ENCODE measurements at places on chromosomes 12 and 14.

- DNase-seq = no peak
Observed at GRCh38 chr14:87076922-87077321, 916.1 kb downstream of the GALC start.

- peak; percentile 68 for DNase-seq
Observed at GRCh38 chr14:97218691-97219430, 421.7 kb downstream of the VRK1 start.

- DNase-seq = no peak
Observed at GRCh38 chr12:3821441-3821840, 51.8 kb downstream of the PARP11 start.

DNA sequence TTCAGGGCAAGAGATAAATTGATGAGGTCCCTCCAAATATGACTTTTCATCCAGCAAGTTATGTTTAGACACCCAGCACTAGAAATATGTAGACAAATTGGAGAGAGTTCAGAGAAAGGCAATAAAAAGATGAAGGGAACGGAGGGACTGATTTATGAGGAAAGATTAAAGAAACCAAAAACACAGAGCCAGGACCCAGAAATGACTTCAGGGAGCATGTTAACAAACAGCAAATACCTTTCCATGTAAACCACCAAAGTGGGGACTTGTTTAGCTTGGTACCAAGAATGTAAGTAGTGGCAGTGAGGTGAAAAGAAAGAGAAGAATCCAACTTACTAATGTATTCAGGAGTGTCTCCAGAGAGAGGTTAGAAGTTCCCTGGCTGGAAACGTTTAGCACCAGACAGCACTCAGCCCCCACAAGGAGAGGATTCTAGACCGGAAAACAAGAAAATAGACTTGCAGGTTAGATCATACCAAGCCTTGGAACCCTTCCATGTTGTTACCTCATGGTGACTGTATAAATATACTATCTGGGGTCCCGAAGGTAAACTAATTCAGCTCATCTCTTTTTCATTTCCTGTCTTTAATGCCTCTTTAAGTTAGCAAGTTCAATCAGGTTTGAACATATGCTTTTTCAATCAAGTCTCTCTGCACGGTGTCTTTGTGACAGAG is 79.2 kb downstream of the TBC1D30 start:
- no peak for DNase-seq

- no peak for DNase-seq
Observed at GRCh38 chr14:85293612-85294234, 236.2 kb upstream of the FLRT2 start.

GRCh38 chr12:129911428-129912049 is 7.7 kb upstream of the TMEM132D start:
- DNase-seq = no peak

DNA sequence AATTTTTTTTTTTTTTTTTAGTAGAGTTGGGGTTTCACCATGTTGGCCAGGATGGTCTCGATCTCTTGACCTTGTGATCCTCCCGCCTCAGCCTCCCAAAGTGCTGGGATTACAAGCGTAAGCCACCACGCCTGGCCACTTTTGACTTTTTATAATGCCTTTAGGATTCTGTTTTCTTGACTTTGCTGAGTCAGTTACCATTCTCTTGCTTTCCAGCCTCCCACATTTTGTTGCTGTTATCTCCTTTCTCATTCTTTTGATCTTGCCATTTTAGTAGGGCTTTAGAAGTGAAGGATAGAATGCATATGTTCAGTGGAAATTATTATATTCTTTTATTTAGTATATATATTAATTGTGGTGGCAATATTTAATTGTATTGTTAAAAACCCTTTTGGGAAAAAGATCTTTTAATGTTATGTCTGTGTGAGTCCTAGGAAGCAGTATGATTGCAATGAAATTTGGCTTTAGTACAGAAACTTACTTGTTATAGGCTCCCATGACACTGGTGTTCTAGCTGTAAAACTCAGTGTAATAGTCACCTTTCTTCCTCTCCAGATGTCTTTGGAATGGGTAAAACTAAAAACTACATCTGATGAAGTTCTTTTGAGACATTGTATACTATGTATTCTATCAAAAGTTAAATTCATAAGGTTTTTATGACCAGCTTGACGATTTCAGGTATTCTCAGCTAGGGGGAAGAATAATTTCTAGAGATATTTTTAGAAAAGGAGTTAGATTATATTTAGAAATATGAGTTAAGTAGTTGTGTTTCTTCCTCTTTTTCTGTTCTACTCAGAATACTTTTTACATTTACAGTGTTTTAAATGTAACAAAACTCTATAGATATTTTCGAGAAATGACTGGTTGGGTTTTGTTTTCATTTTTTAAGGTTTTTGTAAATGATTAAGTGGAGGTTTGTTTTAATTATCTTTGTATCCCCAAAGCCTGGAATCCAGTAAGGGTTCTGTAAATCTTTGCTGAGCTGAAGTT is 74.7 kb downstream of the APAF1 start:
- DNase-seq = no peak

- DNase-seq = no peak
Observed at GRCh38 chr14:71070169-71070568, 162.9 kb downstream of the PCNX1 start.

DNA sequence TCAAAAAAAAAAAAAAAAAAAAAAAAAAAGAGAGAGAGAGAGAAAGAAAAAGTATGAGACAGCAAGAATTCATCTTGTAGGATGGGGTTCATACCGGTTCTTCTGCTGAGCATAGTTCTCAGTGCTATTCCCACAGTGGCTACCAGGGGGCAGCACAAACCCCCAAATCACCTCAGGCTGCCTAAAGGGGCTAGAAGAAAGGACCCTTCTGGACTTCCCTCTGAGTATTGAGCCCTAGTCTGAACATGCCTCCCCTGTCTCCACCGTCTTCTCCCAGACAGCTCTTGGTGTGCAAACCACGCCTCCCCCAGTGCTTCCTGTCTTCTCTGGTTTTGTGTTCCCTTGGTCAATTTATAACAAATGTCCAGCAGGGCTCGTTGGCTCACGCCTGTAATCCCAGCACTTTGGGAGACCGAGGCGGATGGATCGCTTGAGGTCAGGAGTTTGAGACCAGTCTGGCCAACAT is 31.3 kb upstream of the SMUG1 start:
- DNase-seq = peak; percentile 80

- no peak for DNase-seq
Observed at GRCh38 chr12:55915482-55915859, 12.2 kb downstream of the PYM1 start.

DNA sequence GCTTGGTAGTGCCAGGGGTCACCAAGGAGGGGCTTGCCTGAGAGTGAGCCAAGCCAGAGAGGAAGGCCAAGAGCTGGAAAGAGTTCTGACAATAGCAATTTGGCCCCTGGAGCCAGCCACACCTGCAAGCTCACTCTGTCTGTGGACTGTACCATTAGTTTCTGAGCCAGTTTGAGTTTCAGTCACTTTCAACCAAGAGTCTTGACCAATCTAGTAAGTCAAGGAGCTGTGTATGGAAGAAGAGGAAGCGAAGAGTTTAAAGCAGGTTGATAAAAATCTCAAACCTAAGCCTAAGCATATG is 38.5 kb downstream of the NT5DC3 start:
- no peak for DNase-seq

DNA sequence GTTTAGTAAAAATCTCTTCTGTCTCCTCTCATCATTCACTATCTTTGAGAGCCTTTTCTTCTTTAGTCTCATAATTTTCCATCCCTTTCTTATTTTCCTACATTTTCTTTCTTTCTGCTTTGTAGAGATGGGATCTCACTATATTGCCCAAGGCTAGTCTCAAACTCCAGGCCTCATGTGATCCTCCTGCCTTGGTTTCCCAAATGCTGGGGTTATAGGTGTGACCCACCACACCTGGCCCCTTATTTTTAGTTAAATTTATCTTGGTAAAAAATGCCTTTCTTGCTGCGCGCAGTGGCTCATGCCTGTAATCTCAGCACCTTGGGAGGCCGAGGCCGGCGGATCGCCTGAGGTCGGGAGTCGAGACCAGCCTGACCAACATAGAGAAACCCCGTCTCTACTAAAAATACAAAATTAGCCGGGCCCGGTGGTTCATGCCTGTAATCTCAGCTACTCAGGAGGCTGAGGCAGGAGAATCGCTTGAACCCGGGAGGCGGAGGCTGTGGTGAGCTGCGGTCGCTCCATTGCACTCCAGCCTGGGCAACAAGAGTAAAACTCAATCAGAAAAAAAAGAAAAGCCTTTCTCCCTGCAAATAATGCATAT is 996 bp downstream of the SLC2A3 start:
- DNase-seq = peak; percentile 38

DNA sequence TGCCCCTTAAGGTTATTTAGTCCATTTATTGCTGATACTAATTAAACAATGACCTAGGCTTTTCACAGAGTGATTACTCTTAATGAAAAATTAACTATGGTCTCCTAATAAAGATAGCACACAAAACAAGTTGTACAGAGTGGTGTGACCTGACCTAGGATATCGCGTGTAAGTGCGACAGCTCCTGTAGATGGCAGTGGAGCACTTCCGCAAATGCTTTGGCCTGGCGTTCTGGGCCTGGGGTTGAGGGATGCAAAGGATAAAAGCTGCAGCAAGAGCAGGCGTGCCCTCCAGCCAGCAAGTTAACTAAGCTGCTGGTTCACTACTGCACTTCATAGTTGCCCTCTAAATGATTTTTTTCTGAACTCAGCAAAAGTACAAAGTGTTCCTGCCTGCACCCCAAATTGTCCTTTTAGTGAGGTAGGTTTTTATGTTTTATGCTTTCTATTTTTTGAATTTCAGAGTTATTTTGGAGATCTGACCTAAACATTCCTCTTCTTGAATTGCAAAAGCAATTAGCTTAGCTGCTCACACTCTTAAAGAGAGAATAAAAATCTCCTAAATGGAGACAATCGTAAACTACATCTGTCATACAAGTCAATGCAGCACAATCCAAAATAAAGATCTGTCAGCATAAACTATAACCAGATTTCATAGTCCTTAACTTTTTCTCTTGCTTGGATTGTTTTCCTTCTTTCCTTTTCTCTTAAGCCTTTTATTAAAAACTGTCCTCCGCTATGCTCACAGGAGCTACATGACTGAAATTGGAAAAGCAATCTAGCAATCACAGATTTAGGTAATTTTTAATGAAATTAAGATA is 379.6 kb downstream of the LRIG3 start:
- no peak for DNase-seq

GRCh38 chr12:91846466-91847055 is 299.1 kb downstream of the BTG1 start:
- DNase-seq = no peak

DNA sequence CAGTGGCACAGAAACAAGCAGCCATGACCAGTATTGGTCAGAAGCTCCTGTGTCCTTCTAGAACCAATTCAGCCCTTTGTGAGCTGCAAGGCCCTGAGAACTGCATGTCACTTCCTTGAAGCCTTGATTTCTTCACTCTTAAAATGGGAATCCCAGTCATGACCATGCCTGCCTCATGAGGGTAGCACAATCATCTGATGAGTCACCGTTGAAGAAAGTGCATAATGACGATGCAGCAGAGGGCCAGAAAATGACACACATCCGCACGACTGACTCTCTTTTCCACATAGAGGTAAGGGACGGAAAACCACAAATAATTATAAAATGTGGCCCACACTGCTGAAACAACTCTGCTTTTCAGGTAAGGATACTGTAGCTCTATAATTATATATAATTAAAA is 777.4 kb downstream of the BCL11B start:
- no peak for DNase-seq

- no peak for DNase-seq
Observed at GRCh38 chr14:51305751-51306150, 65.7 kb downstream of the TMX1 start.

DNA sequence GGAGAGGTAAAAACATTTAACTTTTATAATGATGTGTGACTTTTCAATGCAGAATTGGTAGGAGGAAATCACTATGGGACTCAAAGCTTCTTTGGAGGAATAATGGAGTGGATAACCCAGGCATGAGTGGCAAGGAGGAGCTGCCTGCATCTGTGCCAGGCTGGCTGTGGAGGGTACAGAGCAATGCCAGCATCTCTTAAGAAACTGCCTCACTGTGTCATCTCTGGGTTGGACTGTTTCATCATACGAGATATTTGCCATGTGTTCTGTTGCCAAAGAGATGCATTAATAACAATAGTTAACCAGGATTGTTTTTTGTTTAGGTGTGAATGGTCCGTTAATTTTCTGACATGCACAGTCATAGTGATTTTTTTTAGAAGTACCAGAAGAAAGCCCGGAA is 183.7 kb upstream of the NTF3 start:
- no peak for DNase-seq

- no peak for DNase-seq
Observed at GRCh38 chr12:52662918-52663229, 10.9 kb upstream of the KRT2 start.

DNA sequence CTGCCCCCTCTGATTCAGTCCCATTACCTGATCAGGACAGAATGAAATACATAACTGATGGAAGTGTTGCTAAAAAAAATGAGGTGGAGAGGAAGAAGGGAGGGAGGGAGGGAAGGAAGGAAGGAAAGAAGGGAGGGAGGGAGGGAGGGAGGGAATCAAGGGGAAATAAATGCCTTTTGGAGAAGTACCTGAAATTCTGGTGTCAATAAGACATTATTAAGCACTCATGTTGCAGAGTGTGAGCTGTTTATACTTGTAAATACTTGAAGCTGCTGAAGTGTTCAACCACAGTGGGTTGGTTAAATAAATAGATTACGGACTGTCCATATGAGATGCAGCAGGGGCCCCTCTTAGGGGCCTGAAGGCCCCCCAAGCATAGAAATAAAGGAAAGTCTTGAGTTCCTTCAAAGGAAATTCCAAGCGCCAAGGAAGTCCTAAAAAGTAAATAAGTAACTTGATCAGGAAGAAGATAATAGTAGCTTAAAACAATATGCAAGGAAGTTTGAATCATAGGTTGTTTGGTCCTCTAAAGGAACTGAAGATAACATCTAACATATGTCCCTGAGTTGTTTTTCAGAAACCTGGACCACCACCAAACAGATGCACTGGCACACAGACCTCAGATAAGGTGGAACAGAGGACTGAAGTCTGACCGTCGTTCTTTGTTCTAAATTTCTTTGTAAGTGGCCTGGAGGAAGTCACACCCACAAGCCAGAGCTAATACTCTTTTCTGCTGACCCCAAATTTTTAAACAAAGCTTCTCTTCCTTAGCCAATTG is 110.8 kb downstream of the SEC23A start:
- DNase-seq = no peak

DNA sequence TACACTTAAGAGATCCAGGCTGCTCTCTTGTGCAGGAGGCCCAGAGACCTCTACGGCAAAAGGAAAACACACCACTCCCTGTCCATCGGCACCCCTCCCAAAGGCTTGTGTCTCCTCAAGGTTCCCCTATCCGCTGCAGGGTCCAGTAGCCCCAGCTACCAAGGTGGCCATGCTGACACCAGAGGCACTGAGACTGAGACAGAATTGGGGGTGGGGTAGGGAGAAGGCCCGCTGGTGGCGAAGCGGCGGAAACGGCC is 590 bp downstream of the DDIT3 start:
- peak; percentile 68 for DNase-seq

DNA sequence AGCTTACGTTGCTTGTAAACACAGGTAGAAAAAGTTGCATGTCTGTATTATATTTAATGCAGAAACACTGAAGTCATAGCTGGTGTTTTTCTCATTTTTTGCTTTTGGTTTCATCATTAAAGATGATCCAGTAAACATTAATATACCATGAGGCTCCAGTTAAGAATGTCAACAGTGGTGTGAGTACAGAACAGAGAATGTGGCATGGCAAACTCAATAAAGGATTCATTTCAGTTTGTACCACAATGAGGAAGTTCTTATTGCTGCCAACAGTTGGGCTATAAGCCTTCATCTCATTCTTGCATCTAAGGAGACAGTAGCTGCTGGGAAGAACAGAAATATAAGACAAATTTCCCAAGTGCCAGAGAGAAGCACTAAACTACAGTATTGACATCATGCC is 72.1 kb upstream of the ST8SIA1 start:
- no peak for DNase-seq

Data from activated T-cell treated with anti-CD3 and anti-CD28 coated beads, Interleukin-2, amount 50 U/mL, for 24 hours (primary cell).